ENCODE measurements at places on chromosomes 16 and 17. TPM values are rescaled to one million over a fixed set of nuclear protein-coding genes. Genes with fewer than 3 reads are reported as not detected.

GRCh38 chr17:60934723-60935122 lies 257.1 kb downstream of the BCAS3 start:
- H3K27me3 ChIP-seq = no peaks in the 10 kb centered on the region
- H3K4me3 ChIP-seq = no peak overlapping the region
- H3K27ac ChIP-seq = no peak overlapping the region
- no peaks in the 10 kb centered on the region for H3K36me3 ChIP-seq
- no peaks in the 10 kb centered on the region for H3K4me1 ChIP-seq

YBX2 gene
- 0.24 TPM for total RNA-seq

SPN gene
- 0.07 TPM for total RNA-seq

- H3K4me3 ChIP-seq = no peak overlapping the region
- H3K27ac ChIP-seq = no peak overlapping the region
- H3K36me3 ChIP-seq = no peaks in the 10 kb centered on the region
- DNase-seq = no peak
- H3K27me3 ChIP-seq = peaks cover 46% of the 10 kb centered on the region
- no peaks in the 10 kb centered on the region for H3K4me1 ChIP-seq
These were observed 27.3 kb downstream of the NGFR start for GRCh38 chr17:49522357-49522890.

DNA sequence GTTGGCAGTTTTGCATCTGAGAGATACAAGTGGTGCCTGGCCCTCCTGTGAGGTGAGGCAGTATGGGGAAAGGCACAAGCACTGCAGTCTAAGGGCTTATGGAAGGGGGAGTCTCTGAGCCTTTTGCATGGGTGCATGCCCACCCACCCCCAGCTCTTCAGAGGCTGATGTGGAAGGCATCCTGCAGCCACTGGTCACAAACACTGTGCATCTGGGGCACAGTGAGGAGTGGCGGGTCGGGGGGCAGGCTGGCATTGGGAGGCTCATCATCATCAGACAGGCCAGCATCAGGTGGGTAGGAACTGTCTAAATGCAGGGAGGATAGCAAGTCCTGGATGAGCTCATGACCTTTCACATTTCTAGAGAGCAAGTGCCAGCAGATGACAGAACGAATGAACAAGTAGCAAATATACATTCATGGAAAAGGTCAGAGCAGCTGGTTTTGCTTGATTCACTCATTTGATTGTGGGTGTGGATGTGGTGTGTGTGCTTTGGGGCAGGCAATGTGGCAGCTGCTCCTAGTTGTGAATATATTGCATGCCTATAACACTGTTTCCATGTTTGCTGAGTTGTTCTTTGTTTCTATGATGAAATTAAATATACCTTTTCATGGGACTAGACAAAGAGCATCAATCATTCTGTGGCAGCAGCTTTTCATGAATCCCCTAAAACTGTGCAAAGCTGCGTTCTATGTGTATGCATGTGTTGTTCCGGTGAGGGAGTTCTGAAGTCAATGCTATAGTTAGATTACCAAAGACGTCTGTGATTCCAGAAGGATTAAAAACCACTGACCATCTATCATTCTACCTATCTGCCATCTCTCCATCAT lies 29.2 kb downstream of the TRIM25 start:
- H3K27ac ChIP-seq = no peak overlapping the region
- no peak overlapping the region for H3K4me3 ChIP-seq
- H3K27me3 ChIP-seq = no peaks in the 10 kb centered on the region
- no peaks in the 10 kb centered on the region for H3K4me1 ChIP-seq
- H3K36me3 ChIP-seq = no peaks in the 10 kb centered on the region

- H3K36me3 ChIP-seq = no peaks in the 10 kb centered on the region
- no peaks in the 10 kb centered on the region for H3K4me1 ChIP-seq
- H3K4me3 ChIP-seq = no peak within 1 kb of the TSS
- H3K27me3 ChIP-seq = peaks cover 16% of the 10 kb centered on the region
- DNase-seq = no peak
These were observed at the start of gene CD7 for GRCh38 chr17:82317394-82318168. CD7 (minus strand) TSS chr17:82317608; CDS start chr17:82317495, 113 bp downstream.

KIAA0513 gene
- 7.5 TPM for total RNA-seq

DNA sequence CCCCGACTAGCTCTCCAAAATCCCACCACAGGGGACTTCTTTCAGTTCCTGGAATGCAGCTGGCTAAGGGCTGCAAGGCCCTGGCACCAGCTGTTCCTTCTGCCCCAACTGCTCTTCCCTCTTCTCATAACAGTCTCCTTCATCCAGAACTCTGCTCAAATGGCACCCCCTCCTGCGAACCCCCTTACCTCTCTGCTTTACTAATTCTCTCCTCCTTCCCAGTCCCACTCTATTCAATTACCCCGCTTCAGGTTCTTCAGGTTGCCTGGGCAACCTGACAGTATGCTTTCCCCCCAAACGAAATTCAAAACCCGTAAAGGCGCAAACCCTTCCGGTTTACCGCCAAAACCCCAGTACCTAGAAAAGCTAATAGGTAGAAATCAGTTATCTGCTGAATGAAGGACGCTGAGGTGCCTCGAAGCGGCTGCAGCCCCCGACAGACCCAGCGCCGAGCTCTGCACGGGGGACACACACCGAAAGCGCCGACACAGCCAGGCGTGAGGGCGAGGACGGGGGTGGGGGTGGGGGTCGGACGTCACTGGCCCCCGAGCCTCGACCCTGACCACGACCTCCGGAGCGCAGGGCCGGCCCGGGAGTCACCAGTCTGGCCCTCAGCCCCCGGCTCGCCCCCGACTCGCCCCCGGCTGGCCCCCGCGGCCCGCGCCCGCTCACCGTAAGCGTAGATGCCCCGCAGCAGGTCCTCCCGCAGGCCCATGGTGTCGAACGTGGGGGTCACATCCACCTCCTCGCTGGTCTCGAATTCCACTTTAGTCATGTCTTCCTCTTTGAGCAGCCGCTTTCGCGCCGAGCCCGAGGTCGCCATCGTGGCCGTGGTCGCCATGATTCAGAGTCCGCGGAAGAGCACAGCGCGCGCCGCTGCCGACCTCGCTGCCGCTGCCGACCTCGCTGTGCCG lies 550 bp downstream of the EIF4A3 start:
- peak overlapping the region; percentile 79 for H3K4me3 ChIP-seq
- no peak for DNase-seq
- peaks cover 26% of the 10 kb centered on the region for H3K36me3 ChIP-seq
- H3K27ac ChIP-seq = peak overlapping the region; percentile 80
- H3K4me1 ChIP-seq = peaks cover 15% of the 10 kb centered on the region
- H3K27me3 ChIP-seq = no peaks in the 10 kb centered on the region

CASKIN2 gene
- total RNA-seq = 16.9 TPM

- no peak overlapping the region for H3K27ac ChIP-seq
- no peaks in the 10 kb centered on the region for H3K4me1 ChIP-seq
- no peak for DNase-seq
- H3K27me3 ChIP-seq = no peaks in the 10 kb centered on the region
These were observed 14.3 kb upstream of the NAT9 start for GRCh38 chr17:74790161-74791058.

GRCh38 chr16:47511882-47512281 lies 50.8 kb downstream of the PHKB start:
- H3K4me3 ChIP-seq = no peak overlapping the region
- no peak for DNase-seq
- no peaks in the 10 kb centered on the region for H3K4me1 ChIP-seq
- no peaks in the 10 kb centered on the region for H3K27me3 ChIP-seq
- H3K27ac ChIP-seq = no peak overlapping the region

- no peaks in the 10 kb centered on the region for H3K27me3 ChIP-seq
- no peak overlapping the region for H3K27ac ChIP-seq
- DNase-seq = peak; percentile 54
- no peaks in the 10 kb centered on the region for H3K36me3 ChIP-seq
These were observed 16.0 kb downstream of the CENPX start for GRCh38 chr17:82006468-82007227.

GRCh38 chr17:60248618-60249289 lies 99.0 kb downstream of the CA4 start:
- no peaks in the 10 kb centered on the region for H3K36me3 ChIP-seq
- H3K27ac ChIP-seq = peak overlapping the region; percentile 41
- H3K4me1 ChIP-seq = peaks cover 7% of the 10 kb centered on the region
- H3K4me3 ChIP-seq = peak overlapping the region; percentile 4
- no peak for DNase-seq
- H3K27me3 ChIP-seq = no peaks in the 10 kb centered on the region

- no peak overlapping the region for H3K27ac ChIP-seq
- no peaks in the 10 kb centered on the region for H3K36me3 ChIP-seq
- H3K4me3 ChIP-seq = no peak overlapping the region
- no peaks in the 10 kb centered on the region for H3K27me3 ChIP-seq
These were observed 143.7 kb upstream of the COX10 start for GRCh38 chr17:13925579-13925978.

SLFN14 gene
- not detected for total RNA-seq

KRT23 gene
- not detected for total RNA-seq

- H3K27me3 ChIP-seq = no peaks in the 10 kb centered on the region
- H3K4me3 ChIP-seq = peak overlapping the region; percentile 85
- DNase-seq = no peak
- H3K4me1 ChIP-seq = peaks cover 2% of the 10 kb centered on the region
- H3K27ac ChIP-seq = no peak overlapping the region
These were observed 636 bp downstream of the WWOX start for GRCh38 chr16:78100112-78100467.

GRCh38 chr16:17245776-17246175 lies 225.0 kb downstream of the XYLT1 start:
- H3K27me3 ChIP-seq = no peaks in the 10 kb centered on the region
- H3K4me1 ChIP-seq = no peaks in the 10 kb centered on the region
- no peak for DNase-seq
- H3K36me3 ChIP-seq = no peaks in the 10 kb centered on the region
- H3K27ac ChIP-seq = no peak overlapping the region

CCL1 gene
- not detected for total RNA-seq

GRCh38 chr17:59366040-59366757 lies 34.7 kb downstream of the YPEL2 start:
- H3K4me3 ChIP-seq = no peak overlapping the region
- H3K27me3 ChIP-seq = no peaks in the 10 kb centered on the region
- peak overlapping the region; percentile 60 for H3K27ac ChIP-seq
- H3K4me1 ChIP-seq = peaks cover 58% of the 10 kb centered on the region
- peak; percentile 49 for DNase-seq

P2RX5 gene
- 2.4 TPM for total RNA-seq

G6PC1 gene
- not detected for total RNA-seq

CCDC200 gene
- not detected for total RNA-seq

TBC1D3 gene
- not detected for total RNA-seq

GRCh38 chr17:2008332-2009126 lies 16.6 kb downstream of the RTN4RL1 start:
- no peaks in the 10 kb centered on the region for H3K27me3 ChIP-seq
- no peak overlapping the region for H3K27ac ChIP-seq
- no peak for DNase-seq

DNA sequence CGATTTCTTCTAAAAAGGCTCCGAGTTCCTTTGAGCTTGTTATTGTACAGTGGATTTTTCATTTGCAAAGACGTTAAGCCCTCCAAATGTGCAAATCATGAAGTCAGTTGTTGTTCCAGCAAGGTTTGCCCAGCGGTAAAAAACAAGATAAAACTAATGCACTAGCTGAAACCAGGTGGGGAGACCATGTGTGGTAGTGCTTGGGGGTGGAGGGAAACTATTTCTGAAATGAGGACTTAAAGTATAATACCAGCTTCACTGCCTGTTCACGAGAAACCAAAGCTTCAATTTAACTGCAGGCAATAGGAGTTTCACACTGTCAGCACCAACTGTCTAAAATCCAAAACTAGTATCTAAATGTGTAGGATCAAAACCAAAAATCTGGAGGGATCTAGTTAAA lies 22.3 kb downstream of the SMARCE1 start:
- H3K4me1 ChIP-seq = no peaks in the 10 kb centered on the region
- no peak overlapping the region for H3K4me3 ChIP-seq
- peaks cover 27% of the 10 kb centered on the region for H3K36me3 ChIP-seq
- DNase-seq = no peak
- no peak overlapping the region for H3K27ac ChIP-seq

All from astrocyte (in vitro differentiated cells and primary cell).